Stimulated activated CD8-positive, alpha-beta memory T cell treated with anti-CD3 and anti-CD28 coated beads, Interleukin-2, amount 100 ng/mL, for 1 hour (primary cell): ENCODE measurements at places on chromosomes 16 and 17.

- DNase-seq, result no peak
Measured at GRCh38 chr17:3879591-3880417, 13.0 kb downstream of the CAMKK1 start.

DNA sequence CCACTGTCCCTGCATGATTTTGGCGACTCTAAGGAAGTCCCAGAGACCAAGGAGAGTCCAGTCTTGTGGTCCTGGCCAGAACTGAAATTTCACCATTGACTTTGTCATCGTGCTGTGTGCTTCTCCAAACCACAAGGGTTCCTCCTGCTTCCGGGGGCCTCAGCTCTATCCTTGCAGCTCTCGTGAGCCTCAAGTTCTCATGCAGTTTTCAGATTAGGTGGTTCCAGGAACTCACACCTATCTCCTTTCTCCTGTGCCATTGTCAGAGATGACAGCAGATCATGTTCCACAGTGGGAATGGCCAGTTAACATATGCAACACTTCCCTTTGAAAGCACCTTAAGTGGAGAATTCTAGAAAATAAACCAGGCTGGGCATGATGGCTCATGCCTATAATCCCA, 97.9 kb upstream of the CRHR1 start:
- DNase-seq, result no peak

GRCh38 chr17:27824176-27824715, 23.9 kb upstream of the NOS2 start:
- no peak for DNase-seq

DNA sequence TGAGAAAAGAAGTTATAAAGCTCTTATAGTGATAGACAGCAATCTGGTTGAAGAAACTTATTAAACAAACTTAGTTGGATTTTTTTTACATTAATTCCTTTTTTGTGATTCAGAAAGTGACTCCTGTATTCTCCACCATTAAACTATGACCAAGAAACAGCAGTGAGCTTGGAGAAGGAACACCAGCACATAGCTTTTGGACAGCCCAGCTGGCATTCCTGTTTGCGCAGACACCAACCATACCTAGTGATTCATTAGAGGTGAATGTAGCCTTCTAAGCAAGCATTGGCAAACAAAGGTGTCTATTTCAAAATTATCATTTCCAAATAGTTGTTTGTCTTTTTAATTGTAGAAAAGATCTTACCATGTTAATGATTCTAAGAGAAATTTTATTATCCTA, 94.4 kb downstream of the STXBP4 start:
- DNase-seq, result no peak

DNA sequence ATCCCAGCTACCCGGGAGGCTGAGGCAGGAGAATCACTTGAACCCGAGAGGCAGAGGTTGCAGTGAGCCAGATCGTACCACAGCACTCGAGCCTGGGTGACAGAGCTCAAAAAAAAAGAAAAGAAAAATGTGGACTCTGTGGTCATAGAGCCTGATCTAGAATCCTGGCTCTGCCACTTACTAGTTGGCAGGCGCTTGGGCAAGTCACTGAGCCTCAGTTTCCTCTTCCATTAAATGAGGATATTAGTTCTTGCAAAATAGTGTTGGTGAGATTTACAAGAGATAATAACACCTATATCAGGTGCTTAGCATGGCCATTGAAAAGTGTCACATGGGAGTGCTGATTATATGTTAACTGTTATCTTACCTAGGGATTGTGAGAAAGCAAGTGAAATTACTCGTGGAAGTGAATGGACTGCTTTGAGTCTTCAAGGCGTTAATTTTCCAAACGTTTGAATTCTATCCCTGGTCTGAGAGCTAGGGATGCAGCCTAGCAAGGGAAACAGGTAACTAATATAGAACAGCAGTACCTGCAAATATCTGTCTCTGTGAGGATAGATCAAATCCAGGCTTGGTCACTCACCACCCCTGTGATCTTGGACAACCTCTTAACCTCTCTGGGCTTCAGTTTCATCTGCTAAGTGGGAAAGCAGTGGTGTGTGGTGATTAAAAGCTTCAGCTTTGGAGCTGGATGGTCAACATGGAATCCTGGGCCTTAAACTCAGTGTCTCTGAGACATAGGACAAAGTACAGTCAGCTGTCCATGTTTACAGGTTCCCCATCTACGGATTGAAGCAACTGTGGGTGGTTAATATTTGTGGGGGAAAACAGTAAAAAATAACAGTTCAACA, 953 bp upstream of the NSMCE1 start:
- no peak for DNase-seq

- DNase-seq, result no peak
Measured at GRCh38 chr16:11526655-11527350, 59.9 kb downstream of the LITAF start.

DNA sequence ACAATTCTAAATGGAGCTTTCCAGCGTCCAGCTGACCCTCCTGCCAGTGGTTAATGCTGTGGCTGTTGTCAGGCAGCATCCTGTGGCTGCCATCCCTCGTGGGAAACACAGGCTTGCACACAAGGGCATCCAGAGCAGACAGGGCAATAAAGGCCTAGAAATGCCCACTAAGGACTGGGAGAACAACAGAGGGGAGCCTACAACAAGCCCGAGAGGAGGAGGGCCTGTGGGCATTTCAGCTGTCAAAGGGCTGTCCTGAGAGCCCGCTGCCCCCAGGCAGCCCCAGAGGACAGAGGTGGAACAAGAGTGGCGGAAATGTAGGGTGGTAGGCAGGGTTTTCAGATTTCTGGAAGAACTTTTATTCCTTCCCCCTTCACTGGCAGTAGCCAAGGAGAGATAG, 81.1 kb downstream of the TNRC6C start:
- DNase-seq, result no peak

GRCh38 chr16:50121278-50121677, 31.8 kb upstream of the TENT4B start:
- DNase-seq, result no peak

DNA sequence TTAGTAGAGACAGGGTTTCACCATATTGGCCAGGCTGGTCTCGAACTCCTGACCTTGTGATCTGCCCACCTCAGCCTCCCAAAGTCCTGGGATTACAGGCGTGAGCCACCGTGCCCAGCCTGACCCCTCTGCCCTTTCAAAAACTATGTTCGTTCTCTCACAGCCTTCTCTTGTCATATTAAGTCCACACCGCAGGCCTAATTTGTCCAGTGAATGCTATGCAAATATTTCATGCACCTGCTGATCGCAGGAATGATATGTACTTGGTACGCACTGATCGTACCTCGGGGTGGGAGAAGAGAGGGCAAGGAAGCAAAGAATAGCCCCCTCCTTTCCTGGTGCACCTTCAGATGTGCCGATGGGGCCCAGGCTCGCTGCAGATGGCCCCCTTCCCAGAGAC, 3.0 kb upstream of the BIRC5 start:
- no peak for DNase-seq

GRCh38 chr17:80455336-80455710, 21.1 kb downstream of the NPTX1 start:
- no peak for DNase-seq

DNA sequence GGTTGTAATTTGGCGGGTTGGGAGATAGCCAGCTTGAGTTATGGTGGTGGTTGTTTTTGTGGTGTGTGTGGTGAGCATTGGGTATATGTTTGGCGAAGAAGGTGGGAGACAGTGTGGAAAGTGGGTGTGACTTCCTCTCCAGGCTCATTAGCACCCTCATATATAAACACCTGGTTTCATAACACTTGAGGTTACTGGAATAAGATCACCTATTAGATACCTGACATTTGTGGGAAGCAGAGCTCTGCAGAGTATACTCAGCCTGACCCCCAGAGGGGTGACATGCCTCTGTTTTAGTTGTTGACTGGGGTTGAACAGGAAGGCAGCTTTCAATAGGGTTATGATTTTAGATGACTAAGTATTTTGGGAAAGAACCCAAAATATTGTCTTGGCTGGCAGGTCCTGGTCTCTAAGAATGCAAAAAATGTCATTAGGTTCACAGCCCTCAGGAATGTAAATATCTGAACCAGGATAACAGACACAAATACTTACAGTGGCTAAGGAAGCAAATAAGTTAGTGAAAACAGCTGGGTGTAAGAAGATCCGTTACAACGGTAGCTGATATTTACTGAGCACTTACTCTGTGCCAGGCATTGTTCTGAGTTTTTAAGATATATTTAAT, 18.3 kb upstream of the EFCAB13 start:
- DNase-seq, result no peak

- no peak for DNase-seq
Measured at GRCh38 chr16:19379838-19380237, 37.8 kb upstream of the TMC5 start.

DNA sequence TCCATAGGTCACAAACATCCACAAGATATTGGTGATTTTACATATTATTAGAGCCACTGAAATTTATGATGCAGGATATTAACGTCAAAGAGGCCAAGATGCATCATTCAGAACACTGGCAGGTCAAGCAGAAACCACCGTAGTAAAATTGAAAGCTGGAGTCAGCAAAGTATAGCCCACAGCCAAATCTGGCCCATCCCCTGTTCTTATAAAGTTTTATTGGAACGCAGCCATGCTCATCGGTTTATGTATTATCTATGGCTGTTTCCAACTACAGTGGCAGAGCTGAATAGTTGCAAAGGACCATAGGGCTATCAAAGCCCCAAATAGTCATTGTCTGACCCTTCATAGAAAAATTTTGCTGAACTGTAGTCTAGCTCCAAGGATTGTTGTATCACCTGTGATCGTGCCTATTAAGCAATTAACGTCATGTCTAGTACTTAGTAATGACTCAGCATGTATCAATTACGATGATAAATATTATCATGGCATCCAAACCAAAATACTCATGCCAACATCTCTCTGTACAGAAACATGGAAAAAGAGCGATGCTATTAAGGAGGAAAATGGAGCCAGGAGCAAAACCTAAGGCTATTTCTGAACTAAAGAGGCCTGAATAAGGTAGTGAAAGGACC, 165.6 kb downstream of the IRX3 start:
- no peak for DNase-seq

GRCh38 chr16:25009822-25010221, 5.3 kb downstream of the ARHGAP17 start:
- DNase-seq, result no peak

GRCh38 chr17:50498021-50498874, 10.0 kb upstream of the MYCBPAP start:
- no peak for DNase-seq

- no peak for DNase-seq
Measured at GRCh38 chr16:89575247-89576152, at the start of gene CPNE7. Gene CPNE7, plus strand, starts transcription at chr16:89575758. Its CDS starts 140 bp downstream, at chr16:89575898.

GRCh38 chr17:70677783-70678647, 508.7 kb downstream of the KCNJ2 start:
- DNase-seq, result no peak

DNA sequence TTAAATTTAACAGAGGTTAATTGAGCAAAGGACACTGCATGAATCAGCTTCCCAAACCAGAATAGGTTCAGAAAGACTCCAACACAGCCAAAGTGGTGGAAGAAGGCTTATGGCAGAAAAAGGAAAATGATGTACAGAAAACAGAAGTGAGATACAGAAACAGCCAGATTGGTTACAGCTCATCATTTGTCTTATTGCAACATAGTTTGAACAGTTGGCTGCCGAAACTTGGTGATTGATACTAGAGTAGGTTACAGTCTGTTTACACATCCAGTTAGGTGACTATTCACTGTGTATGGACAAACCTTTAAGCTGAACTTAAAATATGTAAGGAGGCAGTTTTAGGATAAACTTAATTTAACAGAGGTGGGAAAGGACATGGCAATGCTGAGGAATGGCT, 18.3 kb downstream of the TMEM100 start:
- no peak for DNase-seq

DNA sequence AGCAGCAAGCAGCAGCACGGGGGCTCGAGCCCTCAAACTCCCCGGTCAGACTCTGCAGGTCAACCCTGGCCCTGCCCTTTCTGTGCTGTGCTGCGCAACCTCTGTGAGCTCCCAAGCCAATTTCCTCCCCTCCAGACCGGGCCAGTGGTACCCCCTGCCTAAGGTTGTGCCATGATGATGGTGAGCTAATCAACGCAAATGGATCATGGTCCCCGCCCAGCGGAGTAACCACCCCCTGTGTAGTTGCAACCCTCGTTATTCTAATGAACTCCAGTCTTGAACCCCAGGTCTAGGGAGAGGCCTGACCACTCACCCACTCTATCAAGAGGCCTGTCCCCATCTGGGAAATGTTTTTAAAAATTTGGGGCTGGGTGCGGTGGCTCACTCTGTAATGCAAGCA, 201.8 kb upstream of the FOXF1 start:
- DNase-seq, result no peak

DNA sequence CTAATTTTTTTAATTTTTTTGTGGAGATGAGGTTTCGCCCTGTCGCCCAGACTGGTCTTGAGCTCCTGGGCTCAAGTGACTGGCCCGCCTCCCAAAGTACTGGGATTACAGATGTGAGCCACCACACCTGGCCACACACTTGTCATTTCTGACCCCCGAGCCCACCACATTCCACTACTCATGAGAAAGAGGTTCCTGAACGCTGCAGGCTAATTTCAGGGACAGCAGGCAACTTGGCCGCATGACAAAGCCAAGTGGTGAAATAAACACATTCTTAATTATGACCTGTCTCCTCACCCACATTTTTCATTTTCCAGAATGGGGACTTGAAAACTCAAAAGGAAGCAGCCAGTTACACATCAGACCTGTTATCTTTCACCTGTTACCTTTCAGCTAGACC, 114.5 kb downstream of the ABCC6 start:
- DNase-seq, result no peak

- no peak for DNase-seq
Measured at GRCh38 chr17:3804503-3804931, 3.5 kb upstream of the ITGAE start.

GRCh38 chr17:33106525-33107165, 115.0 kb downstream of the SPACA3 start:
- no peak for DNase-seq

GRCh38 chr16:6841392-6841791, 491.3 kb upstream of the RBFOX1 start:
- DNase-seq, result no peak
